CD4-positive, alpha-beta T cell treated with Interleukin-17A for 1 hour (primary cell): ENCODE measurements at places on chromosomes 7 and 10.

DNA sequence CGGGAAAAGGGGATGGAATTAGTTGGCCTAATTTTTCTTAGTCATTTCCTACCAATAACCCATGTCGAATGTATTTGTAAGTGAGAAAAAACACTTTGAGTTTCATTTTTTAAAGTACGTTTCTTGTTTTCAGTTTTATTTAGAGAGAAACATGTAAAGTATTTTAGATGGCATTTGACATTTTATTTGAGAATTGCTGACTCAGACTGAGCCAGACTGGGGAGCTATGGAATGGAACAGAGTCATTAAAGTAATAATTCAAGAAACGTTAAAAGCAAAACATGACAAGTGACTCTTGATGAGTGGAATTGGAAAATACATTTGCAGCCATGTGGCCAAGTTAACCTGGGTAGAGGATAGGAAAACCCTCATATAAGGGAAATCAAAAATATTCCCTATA, 286.1 kb upstream of the NPSR1 start:
- DNase-seq = no peak

- peak; percentile 57 for DNase-seq
Observed at GRCh38 chr7:155644971-155645509, 579 bp downstream of the RBM33 start.

DNA sequence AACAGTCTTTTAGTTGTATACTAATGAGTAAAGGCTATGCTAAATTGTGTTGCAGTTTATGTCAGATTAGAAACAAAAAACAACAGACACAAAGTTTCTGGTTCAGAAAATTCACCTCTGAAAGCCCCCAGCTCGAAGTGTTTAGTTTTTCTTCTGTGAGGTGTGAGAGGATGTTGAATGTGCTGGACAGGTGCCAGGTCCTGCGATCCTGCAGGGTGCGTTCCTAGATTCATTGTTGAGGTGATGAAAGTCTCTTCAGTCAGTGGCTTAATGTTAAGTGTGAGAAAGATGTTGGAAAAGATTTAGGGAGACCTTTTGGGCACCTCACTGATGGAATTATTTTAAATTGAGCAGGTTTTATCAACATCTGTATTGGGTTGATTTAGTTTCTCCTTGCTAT, 287.3 kb downstream of the SDK1 start:
- no peak for DNase-seq

- no peak for DNase-seq
Observed at GRCh38 chr10:94041206-94041605, 47.5 kb downstream of the PLCE1 start.

GRCh38 chr10:104328896-104329710, 9.2 kb downstream of the ITPRIP start:
- DNase-seq = peak; percentile 80

DNA sequence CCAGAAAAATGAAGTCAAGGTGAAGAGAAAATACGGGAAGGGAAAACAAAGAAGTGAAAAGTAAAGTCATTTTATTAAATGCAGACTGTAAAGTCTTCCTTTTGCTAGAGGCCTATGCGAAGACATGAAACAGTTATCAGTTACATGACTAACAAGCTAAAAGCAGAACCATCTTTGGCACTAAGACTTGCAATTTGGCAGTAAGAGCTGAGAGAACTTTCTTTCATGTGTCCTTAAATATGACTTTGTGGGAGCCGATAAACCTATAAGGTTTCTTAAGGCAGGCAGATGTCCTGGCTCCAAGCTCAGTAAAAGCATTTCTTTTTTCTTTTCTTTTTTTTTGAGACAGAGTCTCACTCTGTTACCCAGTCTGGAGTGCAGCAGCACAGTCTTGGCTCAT, 10.4 kb downstream of the ANLN start:
- no peak for DNase-seq

DNA sequence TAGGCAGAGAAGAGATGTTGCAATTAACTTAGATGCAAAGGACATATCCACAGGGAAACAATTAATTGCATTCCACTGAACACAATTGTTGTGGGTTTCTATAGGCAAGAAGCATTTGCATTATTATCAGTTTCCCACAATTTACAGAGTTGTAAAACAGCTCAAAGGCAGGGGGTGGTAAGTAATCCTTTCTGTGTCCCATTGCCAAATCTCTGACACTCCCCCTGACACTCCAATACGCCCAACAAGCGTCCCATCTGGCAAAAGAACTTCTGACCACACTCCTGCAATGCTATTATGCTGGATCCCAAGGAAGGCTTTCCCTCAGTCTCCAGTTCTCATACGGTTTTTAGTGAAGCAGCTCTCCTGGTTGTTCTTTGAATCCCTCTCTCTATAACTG, 179.8 kb downstream of the CXCL12 start:
- no peak for DNase-seq

GRCh38 chr10:78571891-78572290, 496.9 kb upstream of the ZMIZ1 start:
- no peak for DNase-seq

DNA sequence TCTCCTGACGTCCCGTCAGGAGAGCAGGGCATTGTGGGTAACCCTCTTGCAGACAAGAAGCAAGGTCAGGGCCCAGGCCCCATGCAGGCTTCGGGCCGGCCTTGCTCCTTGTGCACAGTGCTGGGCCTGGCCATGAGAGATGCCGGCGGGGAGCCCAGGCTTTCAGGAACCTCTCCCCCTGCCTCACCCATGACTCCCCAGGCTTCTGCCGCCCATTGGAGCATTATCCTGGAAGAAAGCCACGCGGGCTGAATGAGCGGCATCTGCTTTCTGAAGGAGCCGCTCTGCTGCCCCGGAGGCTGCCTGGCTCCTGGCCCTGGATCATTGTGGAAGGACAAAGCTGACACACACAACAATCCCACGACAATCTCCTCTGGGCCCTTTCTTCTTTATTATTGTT, 233.5 kb downstream of the TCF7L2 start:
- DNase-seq = no peak

- DNase-seq = no peak
Observed at GRCh38 chr10:43209074-43209455, 57.8 kb downstream of the RASGEF1A start.

- DNase-seq = no peak
Observed at GRCh38 chr7:128831178-128831993, 1.2 kb downstream of the FLNC start.

DNA sequence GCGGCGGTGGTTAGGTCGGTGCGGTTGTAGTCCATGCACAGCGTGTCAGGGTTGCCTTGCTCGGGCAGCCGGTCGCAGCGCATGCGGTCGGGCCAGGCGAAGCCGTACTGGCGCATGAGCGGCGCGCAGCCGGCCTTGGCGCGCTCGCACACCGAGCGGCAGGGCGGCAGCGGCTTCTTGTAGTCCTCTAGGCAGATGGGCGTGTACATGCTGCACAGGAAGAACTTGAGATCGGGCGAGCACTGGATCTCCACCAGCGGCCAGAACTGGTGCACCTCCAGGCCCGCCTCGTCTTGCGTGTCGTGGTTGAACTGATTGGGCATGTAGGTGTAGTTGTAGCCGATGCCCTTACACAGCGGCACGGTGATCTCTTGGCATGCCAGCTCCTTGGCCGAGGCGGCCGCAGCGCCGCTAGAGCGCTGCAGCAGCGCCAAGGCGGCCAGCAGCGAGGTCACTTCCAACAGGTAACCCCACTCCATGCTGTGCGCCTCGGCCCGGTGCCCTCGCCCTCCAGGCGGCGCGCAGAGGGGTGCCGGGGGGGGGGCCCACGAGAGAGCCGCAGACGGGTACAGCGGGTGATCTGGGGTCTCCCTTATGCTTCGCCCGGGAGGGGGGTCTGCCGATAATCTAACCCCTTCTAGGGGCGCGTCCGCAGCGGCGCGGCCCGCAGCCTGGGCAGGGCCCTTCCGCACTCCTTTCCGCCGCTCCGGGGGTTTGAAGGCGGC, 983 bp downstream of the FZD8 start:
- DNase-seq = peak; percentile 38
